Amygdala (tissue), 56 donors: ENCODE measurements at places on chromosomes 1 and 21.

GRCh38 chr1:10943991-10944730, 68.3 kb upstream of the TARDBP start:
- DNase-seq: no peak

DNA sequence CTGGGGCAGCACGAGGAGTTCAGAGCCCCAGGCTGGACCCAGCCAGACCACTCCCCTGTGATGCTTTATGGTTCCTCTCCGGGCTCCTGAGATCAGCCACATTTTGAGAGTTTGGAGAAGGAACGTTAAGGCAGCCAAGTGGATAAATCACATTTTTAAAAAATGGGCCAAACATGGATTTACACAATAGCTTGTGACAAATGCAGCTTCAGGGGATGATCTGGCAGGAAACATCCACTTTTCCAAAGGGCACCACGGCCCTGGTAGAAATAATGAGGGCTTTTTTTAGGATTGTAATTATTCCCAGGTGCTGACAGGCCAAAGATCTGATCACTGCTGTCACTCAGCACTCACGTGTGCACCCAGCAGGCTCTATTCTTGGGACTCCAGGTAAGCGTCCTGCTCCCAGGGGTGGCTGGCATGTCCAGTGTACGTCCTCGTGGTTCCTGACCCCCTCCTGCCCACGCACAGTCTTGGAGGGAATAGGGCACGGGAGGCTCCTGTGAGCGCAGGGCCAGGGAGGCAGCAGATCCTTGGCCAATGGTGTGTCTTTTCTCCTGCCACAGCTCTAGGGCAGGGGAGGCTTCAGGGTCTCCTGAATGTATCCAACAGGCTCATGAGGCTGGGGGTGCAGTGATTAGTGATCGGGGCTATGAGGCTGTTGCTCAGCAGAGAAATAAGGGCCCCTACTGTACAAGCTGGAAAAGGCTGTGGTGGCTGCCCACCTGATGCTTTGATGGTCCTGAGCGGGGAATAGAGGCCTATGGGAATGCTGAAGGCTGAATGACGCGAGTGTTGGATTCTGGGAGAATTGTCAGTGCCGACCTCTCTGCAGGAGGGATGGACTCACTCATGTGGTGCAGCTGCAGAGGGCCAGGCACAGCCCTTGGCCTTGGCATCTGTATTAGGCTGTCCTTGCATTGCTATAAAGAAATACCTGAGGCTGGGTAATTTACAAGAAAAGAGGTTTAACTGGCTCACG, 415.7 kb downstream of the PTPRU start:
- no peak for DNase-seq

DNA sequence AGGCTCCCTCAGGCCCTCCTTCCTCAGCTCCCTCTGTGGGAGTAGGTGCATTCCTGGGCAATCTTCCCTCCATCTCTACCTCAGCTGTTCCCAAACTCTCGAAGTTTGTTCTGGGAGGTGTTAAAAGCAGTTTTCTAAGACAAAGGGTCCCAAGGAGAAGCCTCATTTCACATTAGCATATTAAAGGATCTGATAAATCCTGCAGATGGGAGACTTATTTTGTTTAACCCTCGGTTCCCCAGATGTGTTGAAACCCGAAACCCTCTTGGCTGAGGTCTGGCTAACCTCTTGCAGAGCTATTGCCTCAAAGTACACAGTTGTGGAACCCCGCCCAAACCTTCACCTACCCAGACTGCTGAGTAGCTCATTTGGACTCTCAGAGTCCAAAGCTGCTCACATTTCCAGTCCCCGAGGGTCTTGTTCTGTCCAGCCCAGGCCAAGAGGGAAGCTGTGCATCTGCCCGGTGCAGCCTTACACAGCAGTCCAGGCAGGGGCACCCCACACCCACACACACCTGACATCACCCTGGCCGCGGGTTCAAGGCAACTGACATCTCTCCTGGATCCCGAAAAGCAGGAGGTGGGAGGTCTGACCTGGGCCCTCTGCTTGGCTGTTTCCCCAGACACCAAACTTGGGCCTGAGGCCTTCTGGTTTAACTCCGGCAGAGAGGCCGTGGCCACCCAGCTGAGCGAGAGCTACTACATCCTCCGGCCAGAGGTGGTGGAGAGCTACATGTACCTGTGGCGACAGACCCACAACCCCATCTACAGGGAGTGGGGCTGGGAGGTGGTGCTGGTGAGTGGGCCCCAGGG, 19.5 kb upstream of the SELENON start:
- DNase-seq: no peak

DNA sequence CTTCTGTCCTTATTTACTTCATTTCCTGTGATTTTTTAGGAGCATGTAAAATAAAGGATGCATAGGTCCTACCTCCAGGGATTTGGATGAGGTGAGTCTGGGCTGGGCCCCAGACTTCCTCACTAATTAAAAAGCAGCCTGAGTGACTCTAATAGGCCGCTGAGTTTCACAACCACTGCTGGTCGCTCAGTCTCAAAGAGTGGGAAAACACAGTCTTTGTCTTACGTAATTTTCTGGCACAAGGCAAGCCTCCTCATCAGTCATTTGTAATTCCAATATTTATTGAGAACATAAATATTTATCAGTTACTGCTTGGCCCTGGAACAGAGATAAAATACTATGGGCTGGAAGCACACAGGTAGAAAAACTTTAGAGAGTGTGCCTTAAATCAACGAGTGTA, 195.4 kb upstream of the RUNX1 start:
- no peak for DNase-seq

- no peak for DNase-seq
Measured at GRCh38 chr1:116916002-116916401, 6.3 kb downstream of the PTGFRN start.

DNA sequence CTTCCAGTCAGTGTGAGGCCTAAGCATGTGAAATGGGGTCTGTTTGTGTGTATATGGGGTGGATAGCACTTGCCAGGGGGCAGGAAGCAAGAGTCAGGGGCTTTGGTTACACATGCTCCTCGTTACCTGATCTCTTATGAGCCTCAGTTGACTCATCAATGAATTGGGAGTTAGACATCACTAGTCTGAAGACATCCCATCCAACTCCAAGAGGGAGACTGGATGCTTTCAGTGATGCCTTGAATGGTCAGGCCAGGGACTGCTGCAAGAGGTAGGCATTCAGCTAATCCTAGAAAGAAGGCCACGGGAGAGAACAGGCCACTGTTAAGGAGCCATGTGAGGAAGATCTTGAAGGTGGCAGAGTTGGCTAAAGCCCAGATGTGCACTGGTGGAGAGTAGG, 6.3 kb downstream of the RAB25 start:
- DNase-seq: no peak

- DNase-seq: no peak
Measured at GRCh38 chr1:93549811-93550210, 101.9 kb downstream of the FNBP1L start.

GRCh38 chr1:70331962-70332361, 22.6 kb downstream of the ANKRD13C start:
- no peak for DNase-seq

DNA sequence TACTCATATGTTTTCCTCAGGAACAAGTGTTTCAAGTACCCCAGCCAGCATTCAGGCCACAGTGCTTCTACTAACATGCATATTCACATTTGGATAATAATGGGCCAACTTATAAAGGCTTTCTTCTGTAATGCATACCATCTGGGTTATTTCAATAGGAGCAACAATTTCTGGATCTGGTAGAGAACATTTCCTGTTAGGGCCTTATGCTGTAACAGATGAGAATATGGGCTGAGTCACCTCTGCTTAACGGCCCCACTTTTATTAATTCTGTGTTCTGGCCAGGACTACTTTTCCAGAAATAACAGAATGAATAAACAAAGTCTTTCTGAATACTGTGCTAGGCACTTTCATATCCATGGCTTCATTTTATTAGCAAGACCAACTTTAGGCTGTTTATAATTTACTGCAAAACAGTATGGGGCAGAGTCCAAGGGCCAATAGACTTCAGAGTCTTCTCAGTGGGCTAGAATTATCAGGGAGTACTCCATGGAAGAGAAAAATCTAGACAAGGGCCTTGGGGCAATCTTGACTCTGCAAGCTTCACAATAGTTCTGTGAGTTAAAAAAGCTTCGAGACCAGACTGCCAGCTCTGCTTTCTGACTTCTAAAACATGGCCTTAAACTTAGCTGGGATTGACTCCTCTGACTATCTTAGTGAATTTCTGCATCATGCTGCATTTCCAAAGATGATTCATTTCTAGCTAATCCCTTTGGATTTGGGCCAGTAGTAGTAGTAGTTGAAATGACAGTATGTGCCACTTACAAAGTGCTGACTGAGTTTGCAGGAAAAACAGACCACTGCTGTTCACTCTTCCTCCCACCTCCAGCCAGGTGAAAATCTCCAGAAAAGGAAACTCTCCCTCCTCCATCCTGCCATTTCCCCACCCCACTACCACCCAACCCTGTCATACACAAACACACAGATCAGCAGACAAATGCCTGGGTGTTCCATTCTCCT, 8.2 kb upstream of the SSX2IP start:
- DNase-seq: no peak

DNA sequence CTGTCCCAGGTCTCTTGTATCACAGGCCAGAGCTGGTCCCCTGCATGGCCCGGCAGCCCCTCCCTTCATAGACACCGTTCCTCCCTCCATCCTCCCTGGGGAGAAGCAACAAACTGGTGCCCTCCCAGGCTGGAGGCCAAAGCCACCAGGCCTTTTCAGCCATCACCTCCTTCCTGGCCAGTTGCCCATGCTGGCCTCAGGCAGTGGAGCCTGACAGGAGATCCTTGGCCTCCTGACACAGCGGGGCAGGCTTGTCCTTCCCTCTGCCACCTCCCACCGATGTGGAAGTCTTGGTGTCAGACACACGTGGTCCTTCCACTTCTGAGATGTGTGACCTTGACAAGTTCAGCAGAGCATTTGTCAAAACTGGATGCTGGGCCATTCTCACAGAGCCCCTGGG, 206.0 kb downstream of the HIVEP3 start:
- no peak for DNase-seq
